ENCODE measurements at places on chromosomes 11 and 22.
A peak's percentile ranks its signal among the peaks of the same experiment; 100 is the strongest.

DNA sequence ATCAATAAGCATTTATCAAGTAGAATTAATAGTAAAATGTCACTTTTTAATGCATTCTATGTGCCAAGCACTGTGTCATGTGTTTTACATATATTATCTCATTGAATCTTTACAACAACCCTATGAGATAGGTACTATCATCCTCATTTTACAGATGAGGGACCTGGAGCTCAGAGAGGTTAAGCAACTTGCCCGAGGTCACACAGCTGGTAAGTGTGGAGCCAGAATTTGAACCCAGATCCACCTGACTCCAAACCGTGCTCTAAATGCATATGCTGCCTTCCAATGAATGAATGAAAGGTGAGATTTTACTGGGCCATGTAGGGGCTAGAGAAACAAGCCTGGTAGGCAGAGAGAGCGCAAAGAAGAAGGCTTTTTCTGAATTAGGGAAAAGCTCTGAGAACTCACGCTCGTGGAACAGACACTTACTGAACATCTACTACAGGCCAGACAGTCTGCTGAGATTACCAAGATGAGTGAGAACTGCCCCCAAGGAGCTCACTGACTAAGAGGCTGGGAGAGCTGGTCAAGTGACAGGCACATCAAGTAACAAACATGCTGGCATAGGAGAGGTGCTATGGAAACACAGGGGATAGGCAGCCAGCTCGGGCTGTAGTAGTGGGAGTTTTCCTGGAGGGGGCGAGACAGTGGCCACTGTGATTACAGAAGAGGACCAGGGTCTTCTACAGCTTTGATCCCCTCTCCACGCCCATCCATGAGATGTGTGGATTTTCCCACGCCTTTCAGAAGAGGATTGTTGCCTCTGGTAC lies 4.4 kb downstream of the ABCG4 start:
- H3K27ac ChIP-seq = no peak overlapping the region
- no peaks in the 10 kb centered on the region for H3K36me3 ChIP-seq
- no peak overlapping the region for H3K4me3 ChIP-seq
- H3K4me1 ChIP-seq = no peaks in the 10 kb centered on the region

DNA sequence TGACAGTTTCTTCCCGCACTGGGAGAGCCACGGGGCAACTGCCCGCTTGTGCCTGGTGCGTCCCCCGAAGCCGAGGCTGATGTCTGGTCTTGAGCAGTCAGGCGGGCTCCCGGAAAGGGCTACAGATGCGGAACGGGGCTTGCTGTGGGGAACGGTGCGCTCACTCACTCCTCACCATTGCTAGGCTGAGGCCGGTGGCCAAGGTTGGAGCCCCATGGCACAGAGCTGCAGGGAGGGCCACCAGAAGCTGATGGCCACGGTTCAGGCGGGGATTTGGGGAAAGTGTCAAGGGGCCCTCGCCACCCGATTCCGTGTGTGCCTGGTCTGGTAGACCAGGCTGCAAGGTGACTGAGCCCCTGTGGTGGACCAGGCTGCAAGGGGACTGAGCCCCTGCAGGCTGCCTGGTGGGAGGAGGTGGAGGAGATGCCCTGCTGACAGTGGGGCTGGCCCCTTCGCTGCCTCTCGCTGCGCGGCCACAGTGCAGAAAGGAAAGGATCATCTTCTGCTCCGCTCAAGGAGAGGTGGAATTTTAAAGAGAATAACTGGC lies 1315.8 kb downstream of the BRD1 start:
- no peaks in the 10 kb centered on the region for H3K4me1 ChIP-seq
- no peaks in the 10 kb centered on the region for H3K36me3 ChIP-seq
- no peak for DNase-seq
- H3K27me3 ChIP-seq = no peaks in the 10 kb centered on the region
- H3K27ac ChIP-seq = no peak overlapping the region
- no peak overlapping the region for H3K4me3 ChIP-seq

DNA sequence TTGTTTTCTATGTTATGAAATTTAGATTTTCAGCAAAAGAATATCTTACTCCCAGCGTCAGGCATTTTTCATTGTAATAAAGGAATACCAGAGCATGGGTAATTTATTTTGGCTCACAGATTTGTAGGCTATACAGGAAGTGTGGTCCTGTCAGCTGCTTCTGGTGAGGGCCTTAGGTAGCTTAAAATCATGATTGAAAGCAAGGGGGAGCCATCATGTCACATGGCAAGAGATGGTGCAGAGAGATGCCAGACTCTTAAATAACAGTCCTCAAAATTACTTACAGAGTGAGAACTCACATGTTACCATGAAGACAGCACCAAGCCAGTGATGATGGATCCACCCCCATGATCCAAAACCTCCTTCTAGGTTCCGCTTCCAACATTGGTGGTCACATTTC lies 825.0 kb upstream of the CHORDC1 start:
- H3K27ac ChIP-seq = no peak overlapping the region
- H3K4me3 ChIP-seq = no peak overlapping the region
- no peaks in the 10 kb centered on the region for H3K27me3 ChIP-seq
- no peaks in the 10 kb centered on the region for H3K36me3 ChIP-seq
- no peaks in the 10 kb centered on the region for H3K4me1 ChIP-seq

GRCh38 chr22:42837556-42837955 lies 19.5 kb downstream of the ARFGAP3 start:
- peaks cover 2% of the 10 kb centered on the region for H3K4me1 ChIP-seq
- no peaks in the 10 kb centered on the region for H3K27me3 ChIP-seq
- H3K36me3 ChIP-seq = peaks cover 63% of the 10 kb centered on the region
- H3K27ac ChIP-seq = no peak overlapping the region

GRCh38 chr11:32044158-32044863 lies 46.6 kb upstream of the RCN1 start:
- peaks cover 3% of the 10 kb centered on the region for H3K27me3 ChIP-seq
- no peaks in the 10 kb centered on the region for H3K36me3 ChIP-seq
- no peak for DNase-seq
- no peak overlapping the region for H3K27ac ChIP-seq
- no peaks in the 10 kb centered on the region for H3K4me1 ChIP-seq

DNA sequence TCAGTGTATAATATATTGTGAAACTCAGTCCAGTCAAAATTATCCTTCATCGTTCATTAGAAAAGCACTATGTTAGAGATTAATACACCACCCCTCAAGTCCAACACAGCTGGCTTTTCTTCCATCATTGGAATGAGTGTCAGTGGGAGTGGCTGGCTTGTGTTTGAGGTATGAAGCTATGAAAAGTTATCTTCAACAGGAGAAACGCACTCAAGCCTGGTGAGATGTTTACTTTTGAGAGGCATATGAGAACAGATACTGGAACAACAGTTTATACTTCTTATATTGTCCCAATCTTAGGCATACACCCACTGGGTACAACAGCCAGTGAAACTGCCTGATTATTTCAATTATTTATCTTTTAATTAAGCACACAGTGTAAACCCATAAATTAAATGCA lies 34.3 kb downstream of the PLEKHB1 start:
- H3K27me3 ChIP-seq = no peaks in the 10 kb centered on the region
- H3K4me1 ChIP-seq = no peaks in the 10 kb centered on the region
- no peak for DNase-seq
- H3K4me3 ChIP-seq = no peak overlapping the region

DNA sequence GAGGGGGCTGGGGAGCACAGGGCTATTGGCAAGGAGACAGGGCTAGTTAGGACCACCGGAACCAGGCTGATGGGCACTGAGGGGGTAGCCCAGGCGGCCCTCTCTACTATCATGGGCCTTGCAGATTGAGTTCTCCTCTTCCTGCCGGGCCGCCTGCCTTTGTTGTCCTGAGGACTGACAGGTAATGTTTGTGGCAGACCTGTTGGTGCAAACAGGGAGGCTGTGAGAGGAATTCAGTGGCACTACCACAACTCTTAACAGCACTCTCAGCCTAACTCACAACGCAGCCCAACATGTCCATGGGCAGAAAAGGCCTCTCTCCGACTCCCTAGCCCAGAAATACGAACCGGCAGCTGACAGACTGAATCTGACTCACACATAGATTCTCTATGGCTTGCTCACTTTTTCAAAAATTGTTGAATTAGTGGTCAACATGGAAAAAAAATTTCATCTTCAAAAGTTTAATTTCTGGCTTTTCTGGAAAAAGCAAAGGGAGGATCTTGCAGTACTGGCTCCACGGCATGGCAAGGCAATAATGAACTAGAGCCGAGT lies 11.4 kb downstream of the KCNJ5 start:
- H3K4me1 ChIP-seq = peaks cover 26% of the 10 kb centered on the region
- no peak overlapping the region for H3K4me3 ChIP-seq
- H3K27me3 ChIP-seq = no peaks in the 10 kb centered on the region
- H3K27ac ChIP-seq = peak overlapping the region; percentile 72
- H3K36me3 ChIP-seq = no peaks in the 10 kb centered on the region

GRCh38 chr11:83007477-83007876 lies 64.2 kb downstream of the RAB30 start:
- no peak for DNase-seq
- no peaks in the 10 kb centered on the region for H3K36me3 ChIP-seq

GRCh38 chr11:35272391-35272902 lies 133.5 kb downstream of the CD44 start:
- H3K4me1 ChIP-seq = peaks cover 18% of the 10 kb centered on the region
- H3K4me3 ChIP-seq = no peak overlapping the region
- no peaks in the 10 kb centered on the region for H3K27me3 ChIP-seq
- H3K36me3 ChIP-seq = no peaks in the 10 kb centered on the region

DNA sequence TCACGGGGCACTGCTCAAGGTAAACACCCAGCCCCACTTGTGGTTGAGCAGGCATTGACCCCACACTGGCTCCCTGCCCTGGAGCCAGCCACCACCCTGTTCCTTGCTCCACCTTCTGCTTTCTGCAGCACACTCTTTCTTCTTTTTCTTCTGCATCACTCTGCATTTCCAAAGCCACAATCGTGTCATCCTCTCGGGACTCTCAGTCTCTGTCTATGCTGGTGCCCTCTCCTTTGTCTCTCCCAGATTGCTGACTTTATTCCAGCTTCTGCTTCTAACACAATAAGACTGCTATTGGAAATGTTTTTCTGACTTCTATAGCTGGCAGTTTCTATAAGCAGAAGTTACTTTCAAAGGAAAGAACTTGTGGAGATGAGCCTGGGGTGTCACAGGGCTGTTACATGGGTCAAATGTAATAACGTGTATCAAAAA lies 14.4 kb downstream of the GRAP2 start:
- H3K4me3 ChIP-seq = no peak overlapping the region
- DNase-seq = no peak
- H3K27me3 ChIP-seq = peaks cover 18% of the 10 kb centered on the region
- no peak overlapping the region for H3K27ac ChIP-seq

GRCh38 chr22:10780281-10780680 lies 4747.7 kb upstream of the OR11H1 start:
- no peak overlapping the region for H3K4me3 ChIP-seq
- no peaks in the 10 kb centered on the region for H3K36me3 ChIP-seq
- H3K4me1 ChIP-seq = no peaks in the 10 kb centered on the region
- H3K27me3 ChIP-seq = no peaks in the 10 kb centered on the region

DNA sequence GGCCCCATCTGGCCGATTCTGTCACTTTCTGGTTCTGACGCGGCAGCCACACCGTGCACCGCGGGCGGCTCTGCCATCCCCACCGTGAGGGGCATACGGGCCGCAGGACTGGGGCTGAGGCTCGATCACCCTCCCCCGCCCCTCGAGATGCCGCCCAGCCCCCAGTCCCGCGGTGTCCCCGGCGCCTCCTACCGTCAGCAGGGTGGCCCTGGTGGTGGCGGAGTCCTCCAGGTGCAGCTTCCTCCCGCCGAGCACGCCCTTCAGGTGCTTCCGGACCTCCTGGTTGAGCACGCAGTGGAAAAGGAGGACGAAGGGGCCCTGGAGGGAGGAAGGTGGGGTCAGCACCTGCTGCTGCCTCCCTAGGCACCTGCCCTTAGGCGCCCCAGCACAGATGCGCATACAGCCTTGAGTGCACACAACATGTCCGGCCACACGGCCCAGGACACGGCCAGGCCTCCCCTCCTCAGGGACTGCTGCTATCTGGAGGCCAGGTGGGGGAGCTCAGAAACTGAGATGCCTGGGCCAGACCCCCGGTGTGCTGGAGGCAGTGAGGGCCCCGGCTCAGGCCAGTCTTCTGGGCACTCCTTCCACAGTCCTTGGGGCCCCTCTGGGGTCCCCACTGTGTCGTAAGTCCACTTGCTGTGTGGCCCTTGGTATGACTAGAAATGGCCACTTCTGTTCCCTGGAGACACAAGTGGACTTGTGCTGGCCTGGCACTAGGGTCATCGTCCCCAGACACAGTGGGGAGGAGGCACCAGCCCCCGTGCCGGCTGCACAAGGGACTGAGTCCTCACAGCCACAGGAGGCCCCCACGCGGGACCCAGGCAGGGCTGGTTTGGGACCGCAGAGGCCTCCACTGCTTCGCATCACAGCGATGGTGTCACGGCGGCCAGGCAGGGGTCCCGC lies 31.5 kb downstream of the TRMU start:
- no peak overlapping the region for H3K27ac ChIP-seq
- H3K4me1 ChIP-seq = no peaks in the 10 kb centered on the region
- H3K4me3 ChIP-seq = no peak overlapping the region
- peaks cover 42% of the 10 kb centered on the region for H3K36me3 ChIP-seq
- no peak for DNase-seq

GRCh38 chr11:103294516-103294915 lies 185.3 kb downstream of the DYNC2H1 start:
- peaks cover 20% of the 10 kb centered on the region for H3K36me3 ChIP-seq
- no peak for DNase-seq
- H3K27me3 ChIP-seq = no peaks in the 10 kb centered on the region
- H3K4me3 ChIP-seq = no peak overlapping the region

GRCh38 chr11:99256614-99257013 lies 235.9 kb downstream of the CNTN5 start:
- DNase-seq = no peak
- no peak overlapping the region for H3K4me3 ChIP-seq
- H3K27me3 ChIP-seq = peaks cover 12% of the 10 kb centered on the region
- H3K4me1 ChIP-seq = no peaks in the 10 kb centered on the region

GRCh38 chr11:1523779-1524178 lies 37.2 kb upstream of the MOB2 start:
- no peak overlapping the region for H3K4me3 ChIP-seq
- H3K27ac ChIP-seq = no peak overlapping the region
- H3K27me3 ChIP-seq = no peaks in the 10 kb centered on the region

GRCh38 chr11:46120346-46121300 lies 631 bp downstream of the PHF21A start:
- peak overlapping the region; percentile 88 for H3K27ac ChIP-seq
- no peak for DNase-seq
- peak overlapping the region; percentile 88 for H3K4me3 ChIP-seq
- H3K4me1 ChIP-seq = peaks cover 16% of the 10 kb centered on the region
- no peaks in the 10 kb centered on the region for H3K27me3 ChIP-seq
- no peaks in the 10 kb centered on the region for H3K36me3 ChIP-seq

DNA sequence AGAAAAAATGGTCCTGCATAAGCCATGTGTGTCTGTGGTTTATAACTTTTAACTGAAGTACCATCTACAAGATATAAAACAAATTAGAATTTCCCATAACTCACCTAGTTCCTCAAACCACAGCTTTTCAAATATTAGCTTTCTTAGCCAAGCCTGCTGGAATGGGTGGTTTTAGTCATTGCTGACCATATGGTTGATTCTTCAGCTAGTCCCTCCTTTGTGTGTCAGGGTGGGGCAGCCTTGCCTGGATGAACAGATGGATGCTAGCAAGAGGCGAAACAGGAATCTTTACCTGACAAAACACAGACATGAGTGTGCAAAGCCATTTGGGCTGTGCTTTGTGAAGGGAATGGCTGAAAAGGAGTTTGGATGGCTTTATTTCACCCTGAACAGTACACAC lies 6.9 kb upstream of the B3GNT6 start:
- H3K27ac ChIP-seq = no peak overlapping the region
- no peaks in the 10 kb centered on the region for H3K27me3 ChIP-seq
- no peaks in the 10 kb centered on the region for H3K4me1 ChIP-seq
- H3K36me3 ChIP-seq = peaks cover 7% of the 10 kb centered on the region

Data from RWPE2 (cell line).